ENCODE measurements at places on chromosomes 5 and 9.

GRCh38 chr5:63053019-63053638, 474.5 kb downstream of the LRRC70 start:
- H3K27me3 ChIP-seq, result no peaks in the 10 kb centered on the region
- DNase-seq, result no peak
- no peak overlapping the region for H3K27ac ChIP-seq
- no peaks in the 10 kb centered on the region for H3K36me3 ChIP-seq
- H3K4me3 ChIP-seq, result no peak overlapping the region

GRCh38 chr9:127531676-127532075, 80.4 kb downstream of the LRSAM1 start:
- peaks cover 9% of the 10 kb centered on the region for H3K4me1 ChIP-seq
- DNase-seq, result no peak
- H3K36me3 ChIP-seq, result no peaks in the 10 kb centered on the region

DNA sequence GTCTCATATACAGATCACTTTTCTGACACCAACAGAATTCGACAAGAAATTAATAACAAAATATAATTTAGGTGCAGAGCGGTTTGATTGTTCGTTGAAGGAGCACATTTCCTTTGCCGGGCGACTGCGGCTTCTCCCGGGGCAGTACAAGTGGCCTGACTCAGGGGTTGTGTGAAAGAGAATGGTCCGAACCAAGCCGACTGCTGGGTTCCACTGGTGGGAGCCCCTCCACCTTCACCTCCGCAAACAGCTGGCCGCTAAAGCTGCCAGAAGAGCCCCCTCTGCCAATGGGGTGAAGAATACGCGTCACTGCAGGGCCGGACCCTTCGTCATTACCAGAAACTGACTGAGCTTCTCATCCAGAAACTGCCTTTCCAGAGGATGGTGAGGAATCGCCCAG, 156.0 kb upstream of the IFNE start:
- no peaks in the 10 kb centered on the region for H3K36me3 ChIP-seq
- H3K4me1 ChIP-seq, result no peaks in the 10 kb centered on the region
- no peak for DNase-seq
- H3K27ac ChIP-seq, result no peak overlapping the region

- H3K27me3 ChIP-seq, result no peaks in the 10 kb centered on the region
- no peak overlapping the region for H3K4me3 ChIP-seq
- no peak for DNase-seq
- H3K27ac ChIP-seq, result no peak overlapping the region
- H3K4me1 ChIP-seq, result no peaks in the 10 kb centered on the region
- H3K36me3 ChIP-seq, result no peaks in the 10 kb centered on the region
These were observed 132.7 kb upstream of the TNC start for GRCh38 chr9:115250621-115251032.

GRCh38 chr5:73122875-73123810, 2.8 kb downstream of the TMEM171 start:
- H3K4me1 ChIP-seq, result no peaks in the 10 kb centered on the region
- no peak overlapping the region for H3K4me3 ChIP-seq
- no peaks in the 10 kb centered on the region for H3K36me3 ChIP-seq
- no peak overlapping the region for H3K27ac ChIP-seq

- no peak overlapping the region for H3K4me3 ChIP-seq
- peaks cover 8% of the 10 kb centered on the region for H3K4me1 ChIP-seq
- DNase-seq, result no peak
- no peaks in the 10 kb centered on the region for H3K36me3 ChIP-seq
These were observed 28.5 kb downstream of the ENC1 start for GRCh38 chr5:74612045-74612444.

DNA sequence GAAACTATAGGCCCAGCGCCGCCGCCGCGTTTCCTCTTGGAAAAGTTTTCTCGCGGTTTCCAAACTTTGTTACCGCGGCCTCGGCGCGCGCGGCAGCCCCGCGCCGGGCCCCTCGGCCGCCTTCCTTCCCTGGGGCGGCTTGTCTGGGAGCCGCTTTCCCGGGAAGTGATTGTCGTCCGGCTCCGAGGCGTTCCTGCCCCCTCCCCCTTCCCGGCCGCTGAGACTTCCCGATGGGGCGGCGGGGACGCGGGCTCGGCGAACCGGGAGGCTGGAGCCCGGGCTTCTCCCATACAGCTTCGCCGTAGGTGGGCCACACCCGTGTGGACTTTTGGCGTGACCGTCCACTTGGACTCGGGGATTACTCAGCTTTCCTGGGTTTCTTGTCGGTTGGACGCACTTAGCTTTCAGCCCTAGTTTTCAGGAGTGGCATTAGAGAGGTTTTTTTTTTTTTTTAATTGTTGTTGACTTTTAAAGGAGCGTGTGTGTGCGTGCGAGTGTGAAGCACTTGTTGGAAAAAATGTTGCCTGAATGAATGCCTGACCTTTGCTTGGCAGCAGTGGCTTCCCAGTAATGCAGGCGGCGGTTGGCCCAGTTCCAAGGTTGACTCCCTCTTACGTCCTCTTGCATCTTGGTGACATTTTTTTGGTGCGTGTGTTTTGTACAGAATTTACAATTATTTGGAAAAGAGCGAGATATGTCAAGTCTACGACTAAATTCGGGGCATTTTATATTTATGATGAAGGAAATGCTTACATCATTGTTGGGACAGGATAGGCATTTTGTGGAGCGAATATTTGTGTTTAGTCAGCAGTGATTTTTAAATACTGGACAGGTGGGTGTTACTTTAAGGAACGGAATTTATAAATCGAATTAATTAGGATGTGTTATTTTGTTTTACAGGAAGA, 821 bp downstream of the CTNNA1 start:
- peak overlapping the region; percentile 70 for H3K4me3 ChIP-seq
- H3K27ac ChIP-seq, result peak overlapping the region; percentile 86
- peaks cover 41% of the 10 kb centered on the region for H3K36me3 ChIP-seq
- H3K27me3 ChIP-seq, result no peaks in the 10 kb centered on the region
- peaks cover 7% of the 10 kb centered on the region for H3K4me1 ChIP-seq

DNA sequence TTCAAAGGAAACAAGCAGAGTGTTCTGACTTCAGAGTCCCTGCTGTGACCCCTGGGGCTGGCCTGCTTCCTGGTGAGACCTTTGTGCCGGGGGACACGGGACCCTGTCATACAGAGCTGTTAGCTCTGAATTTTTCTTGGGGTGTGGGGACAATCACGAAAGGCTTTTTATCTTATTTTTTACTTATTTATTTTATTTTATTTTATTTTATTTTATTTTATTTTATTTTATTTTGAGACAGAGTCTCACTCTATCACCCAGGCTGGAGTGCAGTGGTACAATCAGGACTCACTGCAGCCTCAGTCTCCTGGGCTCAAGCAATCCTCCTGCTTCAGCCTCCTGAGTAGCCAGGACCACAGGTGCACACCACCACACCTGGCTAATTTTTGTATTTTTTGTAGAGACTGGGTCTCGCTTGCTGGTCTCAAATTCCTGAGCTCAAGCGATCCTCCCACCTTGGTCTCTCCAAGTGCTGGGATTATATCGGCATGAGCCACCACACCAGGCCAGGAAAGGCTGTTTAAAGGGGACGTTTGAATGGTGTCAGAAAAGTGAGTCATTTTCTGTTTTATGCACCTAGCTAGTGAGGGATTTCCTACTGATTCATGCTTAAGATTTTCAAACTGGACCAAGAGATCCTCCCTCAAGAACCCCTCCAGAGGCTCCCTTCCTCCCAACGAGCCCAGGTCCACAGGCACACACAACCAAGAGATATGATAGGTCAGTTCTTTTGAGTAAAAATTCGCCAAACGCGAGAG, 75.7 kb downstream of the OLFM1 start:
- peaks cover 2% of the 10 kb centered on the region for H3K4me1 ChIP-seq
- no peaks in the 10 kb centered on the region for H3K27me3 ChIP-seq
- no peak overlapping the region for H3K27ac ChIP-seq
- DNase-seq, result no peak
- no peak overlapping the region for H3K4me3 ChIP-seq
- no peaks in the 10 kb centered on the region for H3K36me3 ChIP-seq

DNA sequence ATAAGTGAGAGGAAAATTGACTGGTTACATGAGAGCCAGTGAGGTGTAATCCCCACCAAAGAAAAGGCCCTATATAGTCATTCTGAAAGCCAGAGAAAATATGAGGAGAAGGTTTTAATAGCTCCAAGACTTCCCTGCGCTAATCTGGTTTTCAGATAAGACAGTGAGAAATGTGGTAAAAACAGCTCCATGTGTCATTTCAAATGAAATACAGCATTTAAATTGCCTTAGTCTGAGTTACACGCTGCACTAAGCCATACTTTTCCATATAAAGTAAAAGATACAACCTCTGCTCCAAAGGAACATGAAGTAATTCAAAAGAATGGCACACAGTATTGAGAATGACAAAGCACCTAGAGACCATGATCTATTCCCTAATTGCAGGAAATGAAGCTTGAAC, 378.0 kb upstream of the PDE4D start:
- H3K4me3 ChIP-seq, result no peak overlapping the region
- no peak for DNase-seq
- H3K27ac ChIP-seq, result no peak overlapping the region
- H3K27me3 ChIP-seq, result no peaks in the 10 kb centered on the region

DNA sequence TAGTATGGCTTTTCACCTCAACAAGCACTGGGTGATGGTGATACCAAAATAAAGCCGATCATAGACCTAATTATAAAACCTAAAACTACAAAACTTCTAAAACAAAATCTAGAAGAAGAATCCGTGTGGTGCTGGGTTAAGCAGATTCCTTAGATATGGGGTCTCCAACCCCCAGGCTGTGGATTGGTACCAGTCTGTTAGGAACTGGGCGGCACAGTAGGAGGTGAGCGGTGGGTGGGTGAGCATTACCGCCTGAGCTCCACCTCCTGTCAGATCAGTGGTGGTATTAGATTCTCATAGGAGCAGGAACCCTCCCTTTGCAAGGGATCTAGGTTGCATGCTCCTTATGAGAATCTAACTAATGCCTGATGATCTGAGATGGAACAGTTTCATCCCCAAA, 33.2 kb downstream of the MRPS27 start:
- no peak overlapping the region for H3K4me3 ChIP-seq
- DNase-seq, result no peak
- H3K4me1 ChIP-seq, result no peaks in the 10 kb centered on the region
- H3K27me3 ChIP-seq, result no peaks in the 10 kb centered on the region
- peaks cover 57% of the 10 kb centered on the region for H3K36me3 ChIP-seq

- no peaks in the 10 kb centered on the region for H3K36me3 ChIP-seq
- H3K4me3 ChIP-seq, result no peak overlapping the region
- no peak for DNase-seq
- no peaks in the 10 kb centered on the region for H3K4me1 ChIP-seq
- H3K27me3 ChIP-seq, result no peaks in the 10 kb centered on the region
These were observed 87.6 kb upstream of the IL33 start for GRCh38 chr9:6128030-6128429.

GRCh38 chr5:89901983-89902382, 507.6 kb downstream of the CETN3 start:
- no peak for DNase-seq
- H3K36me3 ChIP-seq, result no peaks in the 10 kb centered on the region
- no peaks in the 10 kb centered on the region for H3K27me3 ChIP-seq
- H3K27ac ChIP-seq, result no peak overlapping the region
- H3K4me1 ChIP-seq, result no peaks in the 10 kb centered on the region

- H3K4me3 ChIP-seq, result peak overlapping the region; percentile 73
- no peak overlapping the region for H3K27ac ChIP-seq
- peaks cover 3% of the 10 kb centered on the region for H3K4me1 ChIP-seq
These were observed 16.2 kb downstream of the OR2V2 start for GRCh38 chr5:181163487-181164075.

DNA sequence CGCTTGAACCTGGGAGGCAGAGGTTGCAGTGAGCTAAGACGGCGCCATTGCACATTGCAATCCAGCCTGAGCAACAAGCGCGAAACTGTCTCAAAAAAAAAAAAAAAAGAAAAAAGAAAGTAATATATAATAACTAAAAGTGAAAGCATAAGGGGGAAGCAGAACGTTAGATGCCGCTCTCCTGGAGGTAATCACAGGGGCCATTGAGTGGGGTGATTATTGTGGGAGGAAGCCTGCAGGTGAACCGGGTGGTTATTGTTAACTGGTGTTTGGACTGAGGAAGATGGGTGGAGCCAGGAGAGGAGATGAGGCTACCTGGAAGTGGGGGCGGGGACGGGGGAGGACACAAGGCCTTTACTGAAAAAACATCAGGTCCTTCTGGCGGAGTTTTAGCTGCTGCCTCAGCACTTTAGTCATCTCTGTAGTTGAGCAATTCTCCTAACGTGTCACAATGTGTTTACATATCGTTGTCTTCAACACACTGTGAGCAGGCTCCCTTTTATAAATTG, 5.3 kb upstream of the TJP2 start:
- H3K27me3 ChIP-seq, result no peaks in the 10 kb centered on the region
- H3K4me1 ChIP-seq, result peaks cover 5% of the 10 kb centered on the region
- H3K4me3 ChIP-seq, result no peak overlapping the region
- H3K36me3 ChIP-seq, result no peaks in the 10 kb centered on the region

Data from neuronal stem cell (in vitro differentiated cells).